AG04449 (cell line): ENCODE measurements at places on chromosomes 1 and 21.
A peak's percentile ranks its signal among the peaks of the same experiment; 100 is the strongest.

GRCh38 chr1:64223329-64224151 is 20.1 kb downstream of the UBE2U start:
- DNase-seq = peak; percentile 65

- DNase-seq = no peak
Observed at GRCh38 chr21:44408226-44408625, 47.1 kb upstream of the LRRC3 start.

DNA sequence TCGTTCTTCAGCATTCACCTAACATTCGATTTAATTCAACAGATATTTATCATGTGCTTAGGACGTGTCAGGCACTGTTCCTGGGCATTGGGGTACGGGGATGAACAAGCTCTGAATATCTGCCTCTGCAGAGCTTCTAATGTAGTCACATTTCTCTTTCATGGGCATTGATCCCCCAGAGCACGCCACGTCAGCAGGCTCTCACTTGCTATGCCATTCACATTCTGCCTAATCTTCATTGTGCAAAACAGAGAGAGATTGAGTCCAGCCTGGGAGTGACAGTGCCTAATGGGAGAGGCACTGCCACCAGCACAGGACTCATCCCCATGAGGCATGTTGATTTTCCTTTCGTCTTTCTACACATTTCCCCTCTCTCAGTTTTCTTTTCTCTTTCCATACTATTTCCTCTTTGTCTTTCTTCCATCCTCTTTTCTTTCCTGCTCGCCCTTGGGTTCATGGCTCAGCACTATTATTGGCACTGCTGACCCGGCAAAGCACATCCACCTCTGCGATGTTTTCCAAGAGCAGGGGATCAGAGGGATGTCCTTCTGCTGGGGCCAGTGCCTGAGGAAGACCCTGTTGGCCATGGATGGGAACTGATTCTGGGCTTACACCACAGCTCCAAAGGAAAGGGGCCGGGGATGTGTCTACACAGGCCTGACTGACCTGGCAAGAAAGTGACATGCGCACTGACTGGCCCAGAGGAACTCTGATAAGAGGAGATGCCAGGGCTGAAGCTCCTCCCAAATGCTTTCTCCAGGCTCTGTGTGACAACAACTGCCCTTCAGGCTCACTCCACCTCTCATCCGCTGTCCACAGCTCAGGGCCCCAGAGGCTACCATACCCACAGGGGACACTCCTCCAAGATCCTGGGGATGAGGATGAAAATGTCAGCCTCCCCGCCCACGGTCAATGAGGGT is 195.9 kb downstream of the TOMM20 start:
- DNase-seq = no peak

DNA sequence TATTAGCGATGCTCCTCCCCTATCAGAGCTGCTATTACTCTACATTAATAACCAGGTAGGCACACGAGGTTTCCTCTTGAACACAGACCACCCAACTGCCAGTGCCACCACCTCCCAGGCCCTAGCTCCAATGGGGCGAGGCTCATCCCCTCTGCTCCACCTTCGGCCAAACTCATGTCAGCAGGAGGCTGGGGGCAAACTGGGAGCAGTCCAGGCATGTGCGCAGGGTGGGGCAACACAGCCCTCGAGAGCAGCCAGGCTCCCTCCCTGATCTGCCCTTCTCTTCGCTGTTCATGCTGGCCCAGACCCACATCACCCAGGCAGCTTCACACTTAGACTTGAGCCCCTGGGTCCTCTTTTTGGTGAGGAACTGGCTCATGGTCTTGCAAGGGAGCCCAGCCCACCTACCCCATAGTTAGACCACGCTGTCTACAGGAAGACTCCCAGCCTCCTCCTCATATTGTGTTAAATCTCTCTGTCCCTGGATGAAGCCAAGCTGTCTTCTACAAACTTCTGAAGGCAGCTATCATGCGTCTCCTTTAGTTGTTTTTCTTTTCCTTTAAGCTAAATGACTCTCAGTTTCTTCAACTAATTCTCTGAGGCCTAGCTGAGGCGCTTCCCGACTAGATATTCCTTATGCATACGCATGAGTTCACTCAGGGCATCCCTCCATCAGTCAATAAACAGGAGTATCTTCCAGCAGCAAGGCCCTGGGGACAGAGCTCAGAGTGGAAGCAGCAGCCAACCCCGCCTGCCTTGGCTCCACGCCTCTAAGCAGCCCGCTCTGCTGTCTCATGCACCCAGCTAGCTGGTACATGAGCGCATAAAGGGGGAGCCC is 12.0 kb downstream of the TMEM9 start:
- no peak for DNase-seq

DNA sequence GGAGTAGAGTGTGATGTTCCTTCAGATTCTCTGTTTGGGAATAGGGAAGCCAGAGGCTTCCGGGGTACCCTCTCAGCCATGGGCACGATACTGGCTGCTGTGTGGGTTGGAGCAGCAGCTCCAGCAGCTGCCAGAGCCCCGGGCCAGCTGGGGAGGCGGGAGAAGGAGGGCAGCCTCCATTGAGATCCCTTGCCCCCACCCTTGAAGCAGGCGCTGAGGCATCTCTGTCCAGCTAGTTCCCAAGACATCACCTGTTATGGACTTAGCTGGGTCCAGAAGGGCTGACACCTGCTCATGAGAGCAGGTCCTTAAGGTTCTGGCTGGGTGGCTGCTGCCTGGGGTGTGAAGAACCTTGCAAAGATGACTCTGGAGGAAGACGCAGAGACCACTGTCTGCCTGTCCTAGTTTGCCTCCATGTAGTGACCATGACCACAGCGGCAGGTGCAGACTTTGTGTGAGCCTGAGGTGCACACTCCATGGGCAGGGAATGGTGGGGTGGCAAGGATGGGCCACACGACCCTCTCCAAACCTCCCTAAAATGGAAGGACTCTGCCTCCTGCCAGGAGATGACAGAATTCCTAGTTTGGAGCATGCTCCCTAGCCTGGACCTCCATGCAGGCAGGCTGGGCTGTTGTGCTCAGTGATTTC is 222.6 kb upstream of the C1orf174 start:
- DNase-seq = no peak

- no peak for DNase-seq
Observed at GRCh38 chr21:42058631-42059111, 12.4 kb upstream of the UMODL1 start.

DNA sequence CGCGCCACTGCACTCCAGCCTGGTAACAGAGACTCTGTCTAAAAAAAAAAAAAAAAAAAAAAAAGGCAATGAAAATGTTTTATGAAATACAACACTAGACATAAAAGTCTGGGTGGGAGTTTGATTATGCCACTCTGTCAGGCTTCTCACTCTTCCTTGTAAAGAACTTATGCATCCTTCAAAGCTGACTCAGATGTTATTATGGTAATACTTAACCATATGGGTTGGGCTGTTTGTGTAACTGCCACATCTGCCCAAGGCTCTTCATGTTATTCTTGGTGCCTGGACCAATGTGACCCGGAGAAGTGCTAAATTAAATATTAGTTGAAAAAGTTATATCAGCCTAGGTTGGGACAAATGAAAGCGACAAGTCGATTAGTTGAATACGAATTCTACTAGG is 23.8 kb downstream of the FAM89A start:
- no peak for DNase-seq

DNA sequence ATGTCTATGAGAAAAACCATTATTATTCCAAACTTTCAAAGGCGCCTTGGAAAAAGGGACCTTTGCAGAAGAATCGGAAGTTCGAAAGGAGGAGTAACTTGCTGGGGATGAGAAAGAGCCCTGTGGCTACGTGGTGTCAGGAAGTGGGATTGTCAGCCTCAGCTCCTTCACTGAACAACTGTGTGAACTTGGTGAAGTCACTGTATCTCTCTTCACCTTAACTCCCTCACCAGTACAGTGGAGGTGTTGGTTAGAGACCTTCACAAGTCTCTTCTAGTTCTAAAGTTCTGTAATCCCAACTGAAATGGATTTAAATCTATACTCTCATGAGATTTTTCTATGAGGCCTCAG is 285.6 kb downstream of the CACNA1E start:
- no peak for DNase-seq

GRCh38 chr1:12258272-12258671 is 28.4 kb downstream of the VPS13D start:
- no peak for DNase-seq

GRCh38 chr1:66925558-66925910 is 744 bp downstream of the MIER1 start:
- DNase-seq = no peak

- DNase-seq = no peak
Observed at GRCh38 chr1:36988321-36988720, 46.0 kb downstream of the GRIK3 start.

DNA sequence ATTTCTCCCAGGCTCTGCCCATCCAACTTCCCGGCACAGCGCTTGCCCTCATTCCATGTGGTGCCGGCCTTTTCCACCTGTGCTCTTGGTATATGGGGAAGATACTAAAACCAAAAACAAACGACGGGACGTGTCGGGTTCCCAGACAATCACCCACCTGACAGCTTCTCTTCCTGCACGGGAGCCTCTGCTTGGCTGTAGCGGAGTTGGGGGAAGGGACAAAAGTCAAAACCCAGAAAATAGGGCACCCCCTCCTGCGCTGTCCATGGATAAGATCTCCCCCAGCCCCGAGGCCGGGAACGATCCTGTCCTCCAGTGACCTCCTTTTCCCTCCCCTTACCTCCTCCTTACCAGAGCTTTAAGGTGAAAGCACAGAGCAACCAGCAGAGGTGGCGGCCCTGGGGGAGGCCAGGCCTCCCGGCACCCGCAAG is 640 bp downstream of the JTB start:
- no peak for DNase-seq

DNA sequence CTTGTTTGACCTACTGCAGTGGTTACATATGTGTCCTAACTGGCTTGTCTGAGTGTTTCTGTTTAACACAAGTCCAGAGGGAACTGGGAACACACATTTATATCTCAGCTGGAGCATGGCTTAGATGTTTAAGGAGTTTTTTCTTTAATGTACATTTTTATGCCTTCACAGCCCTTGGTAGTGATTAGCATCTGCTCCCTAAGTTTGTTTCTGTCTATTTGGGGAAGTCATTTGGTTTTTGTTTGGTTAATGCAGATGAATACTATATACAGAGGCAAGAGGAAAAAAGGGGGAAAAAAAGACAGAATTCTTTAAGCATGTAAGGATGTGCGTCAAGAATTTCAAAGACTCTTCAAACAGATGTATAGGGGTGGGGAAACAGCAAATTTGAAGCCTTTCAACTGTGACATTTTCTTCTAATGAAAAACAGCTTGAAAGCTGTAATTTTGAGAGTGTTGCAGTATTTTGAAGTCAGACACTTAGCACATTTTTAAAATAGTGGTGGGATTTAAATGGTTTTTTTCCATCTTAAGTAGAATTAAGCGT is 15.4 kb downstream of the MACO1 start:
- DNase-seq = no peak

DNA sequence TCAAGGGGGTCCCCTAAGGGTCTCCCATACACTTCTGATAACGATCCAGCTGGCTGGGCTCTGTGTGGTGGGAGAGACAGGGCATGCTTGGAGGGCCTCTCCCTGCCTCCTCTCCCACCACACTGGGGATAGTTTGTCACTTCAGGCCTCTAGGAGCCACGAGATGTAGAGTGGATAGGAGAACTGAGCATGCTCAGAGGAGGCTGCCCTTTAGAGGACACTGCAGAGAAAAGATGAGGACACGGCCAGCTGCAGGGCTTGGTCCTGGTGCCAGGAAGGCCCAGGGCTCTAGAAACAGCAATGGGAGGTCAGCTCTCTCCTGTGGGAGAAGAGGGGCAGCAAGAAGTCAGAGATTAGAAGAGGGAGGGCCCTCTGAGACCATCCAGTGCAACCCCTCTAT is 25.7 kb downstream of the SLC9A1 start:
- no peak for DNase-seq
